ENCODE measurements at places on chromosomes 13 and 19.
A peak's percentile ranks its signal among the peaks of the same experiment; 100 is the strongest.

DNA sequence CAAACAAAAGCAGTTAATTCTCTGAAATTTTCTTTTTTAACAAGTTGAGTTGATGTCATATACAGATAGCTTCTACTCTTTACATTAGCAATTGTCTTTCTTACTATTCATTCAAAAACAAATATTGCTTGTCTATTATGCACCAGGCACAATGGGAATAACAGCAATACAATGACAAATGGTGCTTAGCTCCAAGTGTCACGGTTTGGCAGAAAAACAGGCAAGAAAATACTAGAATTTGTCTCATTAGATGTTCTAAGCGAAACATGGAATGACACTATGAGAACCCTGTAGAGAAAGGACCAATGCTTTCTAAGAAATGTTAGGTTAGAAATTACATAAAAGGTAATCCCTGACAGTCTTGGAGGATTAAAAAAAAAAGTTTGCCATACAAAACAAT lies 187.6 kb downstream of the PCDH9 start:
- H3K27me3 ChIP-seq, result no peaks in the 10 kb centered on the region
- no peak overlapping the region for H3K27ac ChIP-seq
- H3K36me3 ChIP-seq, result no peaks in the 10 kb centered on the region
- DNase-seq, result no peak

DNA sequence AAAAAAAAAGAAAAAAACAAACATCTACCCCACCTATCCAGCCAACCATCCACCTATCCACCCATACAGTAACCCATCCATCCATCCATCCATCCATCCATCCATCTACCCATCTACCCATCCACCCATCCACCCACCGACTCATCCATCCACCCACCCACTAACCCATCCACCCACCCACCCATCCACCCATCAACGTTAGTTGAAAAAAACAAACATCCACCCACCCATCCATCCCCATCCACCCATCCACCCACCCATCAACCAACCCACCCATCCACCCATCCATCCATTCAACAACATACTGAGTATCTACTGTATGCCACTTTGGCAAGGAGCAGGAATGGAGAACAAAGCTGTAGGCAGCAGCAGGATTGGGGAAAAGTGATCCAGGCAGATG lies 6.1 kb upstream of the AP3D1 start:
- H3K4me3 ChIP-seq, result no peak overlapping the region
- no peak for DNase-seq
- no peaks in the 10 kb centered on the region for H3K36me3 ChIP-seq
- no peaks in the 10 kb centered on the region for H3K27me3 ChIP-seq
- H3K4me1 ChIP-seq, result no peaks in the 10 kb centered on the region
- no peak overlapping the region for H3K27ac ChIP-seq

DNA sequence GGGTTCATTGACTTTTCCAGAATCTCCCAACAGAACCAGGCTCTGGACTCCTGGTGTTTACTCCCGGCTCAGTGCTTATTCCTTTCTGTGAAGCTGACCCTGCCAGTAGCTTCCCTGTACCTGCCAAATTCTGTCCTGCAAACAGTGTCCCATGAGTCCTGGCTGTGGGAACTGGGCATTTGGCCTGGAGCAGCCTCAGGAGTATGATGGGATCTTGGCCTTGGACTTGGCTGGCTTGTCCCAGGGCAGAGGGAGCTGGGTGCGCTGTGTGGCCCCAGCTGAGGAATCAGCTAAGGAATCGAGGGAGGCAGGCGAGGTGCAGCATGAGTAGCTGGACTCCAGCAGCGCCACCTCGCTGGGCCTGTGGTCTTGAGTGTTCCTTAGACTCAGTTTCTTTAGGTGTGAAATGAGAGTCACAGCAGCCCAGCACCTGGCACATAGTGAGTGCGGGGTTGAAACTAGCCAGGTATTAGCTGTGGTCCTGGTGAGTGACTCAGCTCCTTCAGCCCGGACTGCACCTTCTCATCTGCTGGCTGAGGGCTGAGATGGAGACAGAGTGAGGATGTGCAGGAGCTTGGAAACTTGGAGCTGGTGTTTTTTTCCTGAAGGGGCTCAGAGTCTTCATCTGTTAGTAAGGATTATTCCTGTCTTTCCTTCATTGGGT lies 10.4 kb downstream of the CLASRP start:
- H3K27ac ChIP-seq, result no peak overlapping the region
- no peaks in the 10 kb centered on the region for H3K27me3 ChIP-seq
- peaks cover 7% of the 10 kb centered on the region for H3K36me3 ChIP-seq
- peaks cover 25% of the 10 kb centered on the region for H3K4me1 ChIP-seq
- H3K4me3 ChIP-seq, result no peak overlapping the region
- DNase-seq, result no peak

- H3K27me3 ChIP-seq, result no peaks in the 10 kb centered on the region
- DNase-seq, result no peak
- H3K4me3 ChIP-seq, result no peak overlapping the region
- no peaks in the 10 kb centered on the region for H3K36me3 ChIP-seq
These were observed 123.0 kb downstream of the COL4A1 start for GRCh38 chr13:110183910-110184309.

DNA sequence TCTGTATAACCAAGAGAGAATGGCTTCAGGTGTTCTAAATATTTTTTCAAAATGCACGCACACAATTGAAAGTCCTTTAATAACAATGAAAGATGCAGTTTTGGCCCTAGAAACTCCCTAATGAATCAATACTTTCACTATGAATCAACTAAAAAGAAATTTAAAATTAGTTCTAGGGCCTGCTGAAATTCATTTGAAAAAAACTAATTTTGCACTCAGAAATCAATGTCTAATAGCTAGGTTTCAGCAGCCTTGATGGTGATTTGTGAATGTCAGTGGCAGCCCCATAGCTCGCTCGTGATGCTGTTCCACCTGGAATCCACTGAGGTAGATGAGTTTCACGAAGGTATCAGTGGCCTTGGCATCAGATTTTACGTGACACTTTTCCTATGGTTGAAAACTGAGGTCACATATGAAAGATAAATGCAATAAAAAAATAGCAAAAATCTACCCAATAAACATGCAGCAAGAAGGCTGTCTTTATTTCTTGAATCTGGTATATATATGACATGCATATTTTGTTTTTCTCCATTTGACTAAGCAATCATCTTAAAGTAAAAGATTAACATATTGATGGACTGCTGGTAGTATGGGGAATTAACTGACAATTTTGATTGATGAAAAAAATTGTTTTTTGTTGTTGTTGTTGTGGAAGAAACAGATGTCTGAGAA lies 141.0 kb downstream of the AKAP11 start:
- H3K27ac ChIP-seq, result no peak overlapping the region
- H3K4me3 ChIP-seq, result no peak overlapping the region

DNA sequence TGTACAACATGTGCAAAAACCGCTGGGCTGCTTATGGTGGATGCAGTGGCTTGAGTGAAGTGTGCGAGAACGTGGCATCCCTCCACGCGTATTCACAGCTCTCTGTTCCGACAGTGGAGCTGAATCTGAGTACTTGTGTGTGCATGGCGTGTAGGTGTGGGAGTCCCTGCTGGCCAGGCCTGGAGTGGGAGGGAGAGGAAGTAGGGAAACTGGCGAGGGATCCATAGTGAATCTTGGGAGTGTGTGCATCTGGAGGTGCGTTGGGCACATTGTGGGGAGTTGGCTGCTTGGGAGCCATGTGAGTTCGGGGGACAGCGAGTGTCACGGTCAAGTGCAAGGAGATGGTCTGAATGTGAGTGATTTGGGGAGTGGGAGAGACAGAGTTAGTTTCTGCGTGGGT lies 2.4 kb downstream of the KLC3 start:
- DNase-seq, result no peak
- peaks cover 4% of the 10 kb centered on the region for H3K27me3 ChIP-seq
- H3K36me3 ChIP-seq, result no peaks in the 10 kb centered on the region
- no peaks in the 10 kb centered on the region for H3K4me1 ChIP-seq

- H3K4me1 ChIP-seq, result peaks cover 12% of the 10 kb centered on the region
- no peaks in the 10 kb centered on the region for H3K36me3 ChIP-seq
- H3K4me3 ChIP-seq, result no peak overlapping the region
These were observed 34.3 kb upstream of the MEDAG start for GRCh38 chr13:30871588-30872275.

DNA sequence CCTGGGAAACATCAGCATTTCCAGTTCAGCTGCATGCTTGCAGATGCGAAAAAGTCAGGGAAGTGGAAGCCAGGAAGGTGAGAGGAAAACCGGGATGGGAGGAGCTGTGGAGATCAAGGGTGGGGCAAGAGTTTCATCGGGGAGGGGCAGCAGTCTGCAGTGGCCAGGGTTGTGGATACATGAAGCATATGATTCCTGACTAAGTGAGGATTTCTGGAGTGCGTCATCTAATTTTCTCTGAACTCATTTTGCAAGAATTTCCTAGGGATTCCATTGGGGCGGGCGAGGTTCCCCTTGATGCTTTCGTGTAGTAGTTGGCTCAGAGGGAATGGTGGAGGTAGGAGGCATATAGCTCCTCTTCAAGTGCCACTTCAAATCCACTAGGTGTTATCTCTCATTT lies 344.1 kb upstream of the TMTC4 start:
- H3K4me3 ChIP-seq, result no peak overlapping the region
- H3K27me3 ChIP-seq, result peaks cover 4% of the 10 kb centered on the region
- H3K27ac ChIP-seq, result no peak overlapping the region
- no peak for DNase-seq
- no peaks in the 10 kb centered on the region for H3K4me1 ChIP-seq
- H3K36me3 ChIP-seq, result no peaks in the 10 kb centered on the region

DNA sequence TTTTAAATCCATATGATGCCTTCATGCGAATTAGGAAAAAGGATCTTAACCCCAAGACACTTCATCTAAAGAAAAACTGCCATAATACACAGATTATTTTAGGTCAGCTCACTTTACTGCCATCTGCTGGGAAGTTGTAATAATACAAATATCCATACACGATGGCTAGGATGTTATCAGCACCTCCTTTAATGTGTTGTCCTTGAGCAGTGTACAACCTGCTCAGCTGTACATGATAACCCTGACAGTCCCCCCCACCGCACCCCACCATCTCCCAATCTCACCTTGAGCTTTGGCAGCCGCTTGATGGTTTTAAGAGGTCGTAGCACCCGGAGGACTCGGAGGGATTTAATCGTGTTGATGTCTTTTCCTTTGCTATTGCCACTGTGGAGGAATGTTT lies 112.2 kb downstream of the IER2 start:
- H3K4me3 ChIP-seq, result no peak overlapping the region
- H3K36me3 ChIP-seq, result no peaks in the 10 kb centered on the region
- no peak overlapping the region for H3K27ac ChIP-seq
- peak; percentile 59 for DNase-seq
- H3K4me1 ChIP-seq, result no peaks in the 10 kb centered on the region
- peaks cover 1% of the 10 kb centered on the region for H3K27me3 ChIP-seq

GRCh38 chr13:25469169-25469525 lies 97.4 kb downstream of the ATP8A2 start:
- H3K27ac ChIP-seq, result no peak overlapping the region
- H3K4me3 ChIP-seq, result no peak overlapping the region
- H3K27me3 ChIP-seq, result peaks cover 20% of the 10 kb centered on the region
- H3K4me1 ChIP-seq, result peaks cover 4% of the 10 kb centered on the region
- no peaks in the 10 kb centered on the region for H3K36me3 ChIP-seq
- DNase-seq, result no peak

- peaks cover 16% of the 10 kb centered on the region for H3K36me3 ChIP-seq
- peak overlapping the region; percentile 79 for H3K4me3 ChIP-seq
- DNase-seq, result no peak
- peak overlapping the region; percentile 89 for H3K27ac ChIP-seq
These were observed 3.2 kb downstream of the MIDN start for GRCh38 chr19:1251330-1252220.

- DNase-seq, result no peak
- H3K4me3 ChIP-seq, result peak within 1 kb of the TSS; percentile 56
- peaks cover 65% of the 10 kb centered on the region for H3K4me1 ChIP-seq
- no peak within 1 kb of the TSS for H3K27ac ChIP-seq
- H3K36me3 ChIP-seq, result no peaks in the 10 kb centered on the region
These were observed at the start of gene MYO1F for GRCh38 chr19:8577247-8577646. MYO1F (minus strand) TSS chr19:8577442; CDS start chr19:8577309, 133 bp downstream.

DNA sequence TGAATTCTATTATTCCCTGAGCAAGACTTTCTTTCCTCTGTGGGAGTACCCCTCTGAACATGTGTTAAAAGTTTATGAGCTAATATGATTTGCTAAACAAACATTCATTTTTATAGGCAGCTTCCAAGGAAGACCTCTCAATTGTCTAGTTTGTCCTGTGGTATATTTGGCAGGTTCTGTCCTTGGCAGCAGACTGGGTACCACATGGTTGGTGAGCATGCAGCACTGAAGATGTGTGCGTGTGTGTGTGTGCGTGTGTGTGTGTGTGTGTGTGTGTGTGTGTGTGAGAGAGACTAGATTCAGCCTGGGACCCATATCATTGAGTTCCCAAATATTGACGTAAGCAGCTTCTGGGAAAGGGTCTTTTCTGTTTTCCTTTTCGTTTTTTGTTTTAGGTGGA lies 24.0 kb downstream of the FGF9 start:
- no peak overlapping the region for H3K27ac ChIP-seq
- no peak overlapping the region for H3K4me3 ChIP-seq
- no peaks in the 10 kb centered on the region for H3K36me3 ChIP-seq
- DNase-seq, result no peak
- H3K27me3 ChIP-seq, result no peaks in the 10 kb centered on the region

GRCh38 chr13:46698910-46699460 lies 98.0 kb downstream of the ESD start:
- H3K4me3 ChIP-seq, result no peak overlapping the region
- no peaks in the 10 kb centered on the region for H3K4me1 ChIP-seq
- H3K36me3 ChIP-seq, result peaks cover 22% of the 10 kb centered on the region
- no peaks in the 10 kb centered on the region for H3K27me3 ChIP-seq

- no peak for DNase-seq
- no peaks in the 10 kb centered on the region for H3K4me1 ChIP-seq
- no peak overlapping the region for H3K27ac ChIP-seq
These were observed 884 bp upstream of the CBY2 start for GRCh38 chr13:45700971-45701900.

DNA sequence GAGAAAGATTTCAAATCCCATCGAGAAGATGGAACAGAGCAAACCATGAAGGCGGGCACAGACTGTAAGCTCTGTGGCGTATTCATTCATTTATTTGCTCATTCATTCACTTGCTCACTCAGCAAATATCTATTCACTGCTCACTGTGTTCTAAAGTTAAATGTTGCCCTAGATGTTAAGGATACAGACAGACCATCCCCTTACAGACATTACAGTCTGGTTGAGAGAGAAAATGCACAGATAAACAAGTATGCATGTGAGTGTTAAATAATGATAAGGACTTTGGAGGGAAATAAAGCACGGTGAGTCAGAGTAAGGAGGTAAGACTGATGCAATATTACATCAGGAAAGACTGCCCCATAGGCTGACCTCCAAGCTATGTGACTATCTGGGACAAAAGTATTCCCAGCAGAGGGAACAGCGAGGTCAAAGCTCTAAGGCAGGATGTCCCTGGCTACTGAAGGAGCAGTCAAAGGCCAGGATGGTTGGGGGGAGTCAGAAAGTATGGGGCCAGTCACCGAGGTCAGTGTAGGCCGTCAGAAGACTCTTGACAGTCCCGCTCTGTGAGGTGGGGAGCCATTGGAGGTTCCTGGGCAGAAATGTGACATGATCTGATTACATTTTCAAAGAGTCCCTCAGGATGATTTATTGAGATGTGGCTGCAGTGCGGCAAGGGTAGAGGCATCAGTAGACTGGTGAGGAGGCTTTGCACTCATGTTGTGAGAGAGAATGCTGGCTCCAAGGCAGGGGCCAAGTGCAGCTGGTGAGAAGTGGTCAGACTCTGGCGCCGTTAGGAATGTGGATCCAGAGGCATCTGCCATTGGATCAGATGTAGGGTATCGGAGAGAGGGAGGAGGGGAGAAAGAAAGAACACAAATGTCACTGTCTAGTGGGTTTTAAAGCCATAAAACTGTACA lies 37.9 kb downstream of the MBNL2 start:
- DNase-seq, result peak; percentile 37
- H3K4me3 ChIP-seq, result no peak overlapping the region
- H3K27ac ChIP-seq, result peak overlapping the region; percentile 65
- no peaks in the 10 kb centered on the region for H3K27me3 ChIP-seq
- no peaks in the 10 kb centered on the region for H3K36me3 ChIP-seq
